CMK (cell line): ENCODE measurements at places on chromosomes 12 and 14.

DNA sequence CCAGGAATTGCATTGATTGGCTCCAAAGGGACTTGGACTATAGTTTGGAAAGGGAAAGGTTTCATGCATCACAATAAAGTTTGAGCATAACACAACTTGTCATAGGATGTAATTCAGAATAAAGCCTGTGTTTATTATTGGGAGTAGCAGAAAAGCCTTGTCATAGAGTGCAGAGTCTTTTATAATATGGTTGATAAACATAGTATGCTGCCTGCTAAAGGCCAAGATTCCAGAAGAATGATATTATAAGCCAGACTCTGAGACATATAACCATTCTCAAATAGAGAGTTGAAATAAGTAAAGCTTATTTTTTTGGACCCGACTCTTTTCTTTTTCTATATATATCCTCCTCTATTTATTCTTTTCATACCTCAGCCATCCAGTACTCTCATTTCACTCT is 207.3 kb downstream of the LRIG3 start:
- no peak for DNase-seq

GRCh38 chr14:45492876-45493275 is 239.9 kb upstream of the MIS18BP1 start:
- no peak for DNase-seq

GRCh38 chr14:33686856-33687255 is 264.0 kb downstream of the EGLN3 start:
- DNase-seq: no peak

- DNase-seq: no peak
These were observed 1.6 kb downstream of the ANHX start for GRCh38 chr12:133233993-133234564.

DNA sequence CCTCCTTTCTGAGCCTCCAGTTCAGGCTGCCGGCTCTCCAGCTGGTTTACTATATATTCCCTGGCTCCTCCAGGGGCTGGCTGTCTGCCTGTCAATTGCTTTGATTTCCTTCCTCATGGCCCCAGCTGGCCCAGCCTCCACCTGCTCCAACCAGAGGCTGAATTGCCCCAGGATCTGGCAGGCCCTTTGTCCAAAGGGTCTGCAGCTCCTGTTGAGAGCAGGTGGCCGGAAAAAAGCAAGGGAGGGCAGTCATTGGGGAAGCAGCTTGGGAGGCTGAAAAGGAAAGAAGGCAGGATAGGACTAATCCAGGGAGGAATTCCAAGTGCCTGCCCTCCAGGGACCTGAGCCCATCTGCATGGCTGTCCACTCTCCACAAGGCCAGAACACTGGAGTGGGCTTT is 25.3 kb downstream of the PAH start:
- no peak for DNase-seq

GRCh38 chr12:54277823-54278276 is 2.1 kb downstream of the CBX5 start:
- no peak for DNase-seq

- DNase-seq: no peak
These were observed 9.6 kb downstream of the TRAPPC6B start for GRCh38 chr14:39160494-39160893.

DNA sequence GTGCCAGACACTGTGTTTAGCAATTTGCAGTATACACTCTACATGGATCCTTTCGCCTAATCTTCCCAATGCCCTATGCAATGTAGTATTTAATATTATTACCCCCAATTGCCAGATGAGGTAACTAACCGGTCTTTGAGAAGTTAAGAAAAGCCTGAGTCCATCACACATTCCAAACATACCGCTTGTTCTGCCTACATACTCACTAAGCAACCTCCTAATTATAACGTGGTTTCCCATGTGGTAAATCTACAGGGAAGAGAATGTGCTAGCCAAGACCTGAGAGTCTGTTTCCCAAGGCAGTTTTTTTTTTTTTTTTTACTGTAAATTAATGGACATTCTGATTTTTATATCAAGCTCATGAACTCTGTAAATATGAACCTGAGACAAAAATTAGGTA is 37.2 kb downstream of the ATP2B1 start:
- no peak for DNase-seq

DNA sequence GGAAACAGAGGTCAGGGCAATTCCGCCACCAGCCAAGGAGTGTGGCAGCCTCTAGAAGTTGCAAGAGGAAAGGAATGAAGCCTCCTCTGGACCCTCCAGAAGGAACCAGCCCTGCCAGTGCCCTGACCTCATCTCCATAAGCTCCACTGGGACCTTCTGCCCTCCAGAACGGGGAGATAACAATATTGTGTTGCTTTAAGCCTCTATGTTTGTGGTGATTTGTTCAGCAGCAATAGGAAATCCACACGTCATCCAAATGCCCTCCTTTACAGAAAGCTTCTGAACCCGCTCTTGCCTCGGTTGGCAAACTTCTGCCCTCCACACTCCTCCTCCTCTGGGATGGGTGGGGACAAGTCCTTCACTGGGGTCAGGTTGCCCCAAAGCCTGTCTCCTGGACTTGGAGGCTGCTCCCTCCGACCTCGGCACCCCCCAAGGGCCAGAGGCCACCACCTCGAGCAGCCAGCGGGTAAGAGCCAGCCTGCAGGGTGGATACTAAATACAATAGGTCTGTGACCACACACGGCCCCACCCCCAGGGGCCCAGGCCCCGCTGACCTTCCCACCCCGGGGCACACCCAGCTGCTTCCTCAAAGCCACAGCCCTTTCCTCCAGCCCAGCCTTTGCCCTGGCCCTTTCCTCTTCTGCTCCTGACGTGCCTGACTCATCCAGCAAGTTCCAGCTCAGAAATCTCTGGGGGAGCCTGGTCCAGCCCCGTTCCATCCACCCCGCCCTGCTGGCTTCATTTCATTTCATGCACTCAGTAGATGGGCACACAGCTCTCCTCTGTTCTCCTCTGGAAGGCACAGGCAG is 58.7 kb upstream of the NCOR2 start:
- peak; percentile 82 for DNase-seq

DNA sequence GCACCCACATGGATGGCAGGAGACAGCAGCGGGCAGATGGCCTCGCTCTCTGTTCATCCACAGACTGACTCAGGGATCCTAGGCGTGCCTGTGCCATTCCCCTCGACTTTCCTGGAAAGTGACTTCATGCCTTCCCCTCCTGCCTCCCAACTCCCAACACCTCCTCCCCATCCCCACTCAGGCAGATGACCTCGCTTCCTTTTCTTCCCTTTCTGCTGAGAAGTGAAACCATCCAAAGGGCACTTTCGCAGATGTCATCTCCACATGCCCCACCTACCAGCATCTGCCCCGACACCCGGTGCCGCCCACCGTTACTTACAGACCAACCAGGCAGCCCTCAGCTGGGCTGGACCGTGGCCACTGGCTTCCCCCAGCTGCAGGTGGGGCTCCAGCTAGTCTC is 29.6 kb downstream of the BEGAIN start:
- DNase-seq: no peak

DNA sequence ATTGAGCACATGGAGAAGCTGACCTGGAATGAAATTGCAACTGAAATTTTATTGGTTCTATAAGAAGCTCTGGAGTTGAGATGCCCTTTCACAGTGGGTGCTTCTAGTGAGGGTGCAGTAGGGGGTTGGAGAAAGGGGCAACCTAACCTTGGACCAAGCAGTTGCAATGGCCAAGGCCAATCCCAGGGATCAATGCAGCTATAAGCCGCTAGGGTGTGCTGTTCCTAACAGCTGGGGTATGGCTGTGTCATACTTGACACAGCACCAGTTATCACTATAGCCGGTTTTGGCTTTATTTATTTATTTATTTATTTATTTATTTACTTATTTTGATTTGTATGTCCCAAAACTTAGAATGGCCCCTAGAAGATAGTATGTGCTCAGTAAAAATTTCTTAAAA is 505.9 kb downstream of the FLRT2 start:
- DNase-seq: peak; percentile 27

- peak; percentile 43 for DNase-seq
These were observed 101.2 kb upstream of the SLC38A2 start for GRCh38 chr12:46473634-46474329.

DNA sequence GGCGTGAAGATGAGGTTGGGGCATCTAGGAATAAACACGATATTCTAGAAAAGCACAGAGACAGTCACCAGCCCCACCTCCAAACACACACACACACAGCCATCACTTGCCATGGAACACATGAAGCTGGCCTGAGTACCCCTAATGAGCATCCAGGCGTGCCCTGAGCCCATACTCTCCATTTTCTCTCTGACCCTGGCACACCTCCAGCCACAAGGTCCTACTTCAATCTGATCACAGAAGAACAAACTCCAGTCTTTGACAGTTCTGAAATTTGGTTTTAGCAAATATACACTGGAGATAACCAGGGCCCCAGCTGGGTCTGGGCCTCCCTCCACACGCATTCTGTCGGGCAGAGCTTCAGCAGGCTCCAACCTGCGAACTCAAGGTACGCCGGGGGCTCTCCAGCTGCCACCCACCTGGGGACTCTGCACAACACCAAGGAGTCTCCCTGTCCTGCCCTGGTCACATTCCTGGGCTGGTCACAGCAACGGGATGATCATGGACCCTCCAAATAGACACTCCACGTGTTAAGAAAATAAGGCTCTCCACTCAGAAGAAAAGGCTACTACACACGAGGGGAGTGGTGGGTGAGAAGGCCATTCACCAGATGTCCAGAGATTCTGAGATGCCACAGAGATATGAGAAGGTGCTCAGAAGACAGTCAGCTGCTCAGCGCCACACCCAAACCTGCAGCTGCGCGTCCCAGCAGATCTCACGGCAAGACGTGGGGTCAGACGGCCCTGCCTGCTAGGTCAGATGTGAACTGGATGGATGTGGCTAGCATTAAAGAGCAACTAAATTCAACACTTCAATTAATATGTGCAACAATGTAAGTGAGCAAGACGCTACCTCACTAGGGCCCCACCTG is 57.0 kb upstream of the PNMA1 start:
- DNase-seq: no peak

DNA sequence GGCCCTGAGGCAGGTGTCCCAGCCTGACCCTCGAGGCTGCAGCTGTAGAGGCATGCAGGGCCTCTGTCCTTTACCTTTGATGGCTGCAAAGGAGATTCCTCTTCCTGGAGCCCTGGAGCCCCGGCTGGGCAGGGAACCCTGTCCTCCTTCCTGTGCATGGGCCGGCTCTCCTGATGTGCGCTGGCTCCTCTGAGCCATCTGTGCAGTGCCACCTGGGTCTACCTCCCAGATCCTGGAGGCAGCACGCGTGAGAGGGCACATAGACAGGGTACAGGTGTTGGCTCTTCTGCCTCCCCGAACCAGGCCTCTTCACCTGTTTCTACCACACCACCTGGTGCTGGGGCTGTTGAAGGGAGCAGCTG is 115.1 kb downstream of the BEGAIN start:
- no peak for DNase-seq
